ENCODE measurements at places on chromosomes 4 and X.

GRCh38 chr4:137955595-137955994 is 286.6 kb downstream of the SLC7A11 start:
- no peak for DNase-seq

GRCh38 chrX:39439906-39440798 is 638.9 kb downstream of the MID1IP1 start:
- no peak for DNase-seq

DNA sequence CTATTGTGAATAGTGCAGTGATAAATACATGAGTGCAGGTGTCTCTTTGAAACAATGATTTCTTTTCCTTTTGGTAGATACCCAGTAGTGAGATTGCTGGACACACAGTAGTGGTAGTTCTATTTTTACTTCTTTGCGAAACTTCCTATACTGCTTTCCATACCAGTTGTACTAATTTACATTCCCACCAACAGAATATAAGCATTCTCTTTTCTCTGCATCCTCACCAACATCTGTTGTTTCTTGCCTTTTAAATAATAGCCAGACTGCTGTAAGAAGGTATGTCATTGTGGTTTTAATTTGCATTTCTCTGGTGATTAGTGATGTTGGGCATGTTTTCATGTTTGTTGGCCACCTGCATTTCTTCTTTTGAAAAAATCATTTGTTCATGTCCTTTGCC is 105.9 kb downstream of the COL4A6 start:
- DNase-seq = no peak

- no peak for DNase-seq
These were observed 285.9 kb downstream of the ARHGAP10 start for GRCh38 chr4:148017801-148018200.

GRCh38 chr4:163638909-163639308 is 144.4 kb downstream of the TMA16 start:
- no peak for DNase-seq

DNA sequence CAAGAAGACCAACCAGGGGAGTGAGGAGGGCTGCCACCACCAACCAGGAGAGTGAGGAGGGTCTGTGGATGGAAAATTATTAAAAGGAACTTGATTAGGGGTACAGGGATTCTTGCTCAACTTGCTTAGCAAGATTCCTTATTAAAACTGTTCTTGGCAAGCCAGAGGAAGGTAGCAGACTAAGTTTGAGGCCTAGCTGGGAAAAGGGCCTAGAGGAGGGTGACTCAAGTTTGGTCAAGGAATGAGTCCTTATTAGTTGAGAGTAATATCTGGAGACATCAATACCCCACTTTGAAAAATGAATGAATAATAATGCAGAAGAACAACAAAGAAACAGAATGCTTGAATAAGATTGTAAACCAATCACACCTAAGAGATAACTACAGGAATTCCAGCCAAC is 612.4 kb upstream of the ZFP42 start:
- DNase-seq = no peak

GRCh38 chrX:18360867-18361266 is 6.4 kb upstream of the SCML2 start:
- DNase-seq = no peak

DNA sequence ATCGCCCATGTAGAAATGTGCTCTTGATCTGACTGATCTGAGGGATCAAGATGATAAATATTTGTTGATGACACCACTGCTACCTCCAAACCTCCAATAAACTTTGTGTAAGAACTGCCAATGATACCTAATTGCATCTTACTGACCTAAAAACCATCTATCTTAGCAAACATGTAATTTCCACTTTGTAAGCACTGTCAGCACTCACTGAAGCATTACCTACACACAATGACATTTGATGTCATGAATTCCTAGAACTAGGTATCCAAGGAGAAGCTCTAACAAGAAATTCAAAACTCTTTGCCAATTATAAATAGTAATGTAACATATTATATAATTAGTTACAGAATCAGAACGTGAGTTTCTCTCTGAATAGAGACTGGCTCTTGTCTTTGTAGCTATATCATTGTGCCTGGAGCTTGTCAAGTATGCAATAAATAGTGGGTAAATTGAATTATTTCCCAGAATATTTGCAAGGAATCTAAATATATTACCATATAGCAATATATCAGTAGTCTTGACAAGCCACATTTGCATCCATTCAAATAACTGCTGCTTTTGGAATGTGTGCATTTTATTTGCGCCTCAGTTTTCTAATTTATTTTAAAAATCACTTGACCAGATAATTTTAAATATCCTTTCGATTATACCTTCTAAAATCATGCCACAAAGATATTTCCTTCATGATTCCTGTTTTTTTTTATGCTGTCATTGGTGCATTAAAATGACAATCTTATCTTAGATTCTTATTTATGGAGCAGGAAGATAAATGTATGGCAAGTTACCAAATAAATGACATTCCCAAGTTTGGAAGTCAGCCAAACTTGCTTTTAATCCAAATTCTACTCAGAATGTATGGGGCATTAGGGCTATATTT is 232.3 kb upstream of the NEIL3 start:
- DNase-seq = no peak

DNA sequence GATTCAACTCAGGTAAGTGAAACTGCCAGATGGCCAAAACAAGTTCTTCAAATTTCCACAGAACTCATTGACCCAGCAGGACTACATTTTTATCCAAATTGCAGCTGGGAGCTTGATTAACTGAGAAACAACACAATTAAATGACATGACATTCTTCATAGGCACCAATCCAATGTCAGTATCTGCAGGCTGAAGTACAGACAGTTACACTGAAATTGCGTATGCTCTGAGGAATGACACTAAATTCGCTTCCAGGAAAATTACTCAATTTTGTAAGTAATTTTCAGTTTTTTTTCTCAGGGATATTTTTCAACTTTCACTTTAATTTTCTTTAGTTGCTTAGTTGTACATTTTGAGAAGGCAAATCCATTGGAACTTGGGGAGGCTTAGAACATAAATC is 4.5 kb downstream of the C1GALT1C1 start:
- DNase-seq = no peak

DNA sequence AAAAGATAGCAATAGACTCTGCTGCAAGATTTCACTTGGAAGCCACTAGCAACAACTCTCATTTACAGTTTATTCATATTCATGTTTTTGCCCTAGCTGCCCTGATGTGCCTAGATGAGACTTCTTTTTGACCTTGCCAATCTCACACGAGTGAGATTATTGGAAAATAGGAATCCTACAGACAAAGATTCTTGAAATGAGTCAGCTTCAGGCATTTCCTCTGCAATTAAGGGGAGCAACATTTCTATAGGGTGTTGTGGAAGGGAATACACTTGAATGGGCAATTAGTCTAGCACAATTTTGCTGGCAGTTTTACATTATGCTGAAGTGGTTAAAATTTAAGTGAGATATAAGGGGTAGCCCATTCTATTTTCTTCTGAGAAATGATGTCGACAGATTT is 217.0 kb upstream of the FAT4 start:
- no peak for DNase-seq

DNA sequence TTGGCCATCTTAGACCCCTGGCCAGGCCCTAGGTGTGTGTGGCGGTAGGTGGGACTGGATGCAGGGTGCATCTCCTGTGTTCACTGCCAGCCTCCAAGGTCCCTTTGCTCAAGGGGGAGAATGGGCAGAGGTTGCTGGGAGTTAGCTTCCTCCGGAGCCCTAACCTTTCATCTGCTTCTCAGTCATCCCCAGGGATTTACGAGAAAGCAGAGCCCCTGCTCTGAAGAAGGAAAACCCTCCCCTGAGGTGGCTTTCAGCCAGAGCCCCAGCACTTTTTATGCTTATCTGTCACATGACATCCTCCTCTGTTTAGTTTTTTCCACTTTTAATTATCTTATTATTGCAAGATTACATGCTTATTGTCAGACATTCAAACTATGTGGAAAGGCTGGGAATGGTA is 44.9 kb upstream of the DDX3X start:
- DNase-seq = no peak

GRCh38 chr4:157999723-158000122 is 173.1 kb downstream of the GASK1B start:
- no peak for DNase-seq

DNA sequence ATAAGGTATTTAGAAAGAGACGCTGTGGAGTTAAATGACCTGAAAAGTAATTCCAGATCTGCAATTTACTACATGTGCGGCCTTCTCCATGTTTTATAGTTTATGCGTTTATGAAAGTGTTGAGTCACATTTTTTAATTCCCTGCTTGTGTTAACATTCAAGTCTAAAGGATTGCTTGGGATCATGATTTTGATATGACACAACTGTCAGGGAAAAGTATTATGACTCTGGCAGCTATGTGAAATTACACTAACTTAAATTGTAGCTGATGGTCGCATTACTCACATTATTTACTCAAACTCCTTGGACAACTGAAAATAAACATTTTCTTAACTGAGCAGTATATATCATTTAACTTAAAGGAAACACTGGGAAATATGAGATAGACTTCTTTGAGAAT is 14.3 kb upstream of the GABRB1 start:
- no peak for DNase-seq

- no peak for DNase-seq
These were observed 7.7 kb upstream of the GABRE start for GRCh38 chrX:151982222-151982621.

DNA sequence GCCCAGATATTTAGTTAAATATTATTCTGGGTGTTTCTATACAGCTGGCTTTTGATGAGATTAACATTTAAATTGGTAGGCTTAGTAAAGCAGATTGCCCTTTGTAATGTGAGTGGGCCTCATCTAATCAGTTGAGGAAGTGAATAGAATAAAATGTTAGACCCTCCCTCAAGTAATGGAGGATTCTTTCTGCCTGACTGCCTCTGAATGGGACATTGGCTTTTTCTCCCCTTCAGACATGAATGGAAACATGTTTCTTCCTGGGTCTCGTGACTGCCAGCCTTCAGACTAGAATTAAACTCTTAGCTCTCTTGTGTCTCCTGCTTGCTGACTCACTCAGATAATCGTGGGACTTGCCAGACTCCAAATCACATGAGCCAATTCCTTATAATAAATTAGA is 266.7 kb downstream of the INPP4B start:
- no peak for DNase-seq

DNA sequence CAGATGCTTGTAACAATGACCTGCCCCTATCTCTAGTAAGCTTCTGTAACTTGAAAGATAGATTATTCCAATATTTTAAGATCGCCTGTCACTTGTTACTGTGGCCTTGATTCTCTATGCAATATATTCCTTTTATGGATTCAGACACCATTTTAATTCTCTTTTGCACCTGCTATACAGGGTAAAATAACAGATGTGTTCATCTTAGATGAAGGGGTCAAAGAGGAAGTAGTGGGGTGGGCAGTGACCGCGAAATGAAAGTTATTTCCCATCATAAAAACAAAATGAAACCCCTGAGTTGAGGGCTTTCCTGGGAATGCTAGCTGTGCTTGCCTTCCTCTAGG is 175.9 kb downstream of the TSPAN5 start:
- DNase-seq = no peak

DNA sequence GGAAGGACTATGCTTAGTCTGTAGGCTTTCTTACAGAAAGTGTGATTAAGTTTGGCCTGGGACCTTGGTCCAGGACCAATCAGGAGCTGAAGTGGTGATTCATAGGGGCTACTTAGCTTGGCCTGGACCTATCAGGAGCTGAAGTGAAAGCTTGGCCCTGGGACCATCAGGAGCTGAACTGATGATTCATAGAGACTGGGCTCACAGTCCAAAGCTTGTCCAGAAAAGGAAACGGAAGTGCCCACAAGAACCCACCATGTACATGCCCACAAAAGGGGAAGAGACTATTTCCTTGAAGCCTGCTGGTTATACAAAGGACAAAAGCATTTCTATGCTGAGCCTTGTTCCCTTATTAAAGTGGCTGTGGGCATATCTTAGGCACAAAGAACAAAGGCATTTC is 12.6 kb downstream of the TENT5D start:
- no peak for DNase-seq

GRCh38 chrX:101550751-101551379 is 518 bp downstream of the ARMCX1 start:
- peak; percentile 24 for DNase-seq

- no peak for DNase-seq
These were observed 111.8 kb upstream of the RAP2C start for GRCh38 chrX:132331000-132331399.

DNA sequence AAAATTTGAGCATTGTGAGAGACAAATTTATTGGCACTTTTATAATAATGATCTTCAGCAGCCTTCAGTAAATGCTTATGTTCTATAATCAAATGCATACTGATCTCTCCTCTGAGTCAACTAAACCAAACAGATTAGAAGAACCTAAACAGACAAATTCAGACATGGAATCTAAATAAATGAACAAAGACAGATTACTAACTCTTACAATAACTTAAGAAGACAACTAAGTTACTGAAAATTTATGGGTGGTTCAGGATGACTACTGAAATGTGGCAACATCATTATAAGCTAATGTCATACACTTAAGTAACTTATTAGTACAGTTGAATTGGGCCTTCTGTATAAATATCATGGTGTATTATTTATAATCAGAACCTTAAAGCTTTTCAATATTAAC is 127.3 kb downstream of the NEK1 start:
- no peak for DNase-seq

DNA sequence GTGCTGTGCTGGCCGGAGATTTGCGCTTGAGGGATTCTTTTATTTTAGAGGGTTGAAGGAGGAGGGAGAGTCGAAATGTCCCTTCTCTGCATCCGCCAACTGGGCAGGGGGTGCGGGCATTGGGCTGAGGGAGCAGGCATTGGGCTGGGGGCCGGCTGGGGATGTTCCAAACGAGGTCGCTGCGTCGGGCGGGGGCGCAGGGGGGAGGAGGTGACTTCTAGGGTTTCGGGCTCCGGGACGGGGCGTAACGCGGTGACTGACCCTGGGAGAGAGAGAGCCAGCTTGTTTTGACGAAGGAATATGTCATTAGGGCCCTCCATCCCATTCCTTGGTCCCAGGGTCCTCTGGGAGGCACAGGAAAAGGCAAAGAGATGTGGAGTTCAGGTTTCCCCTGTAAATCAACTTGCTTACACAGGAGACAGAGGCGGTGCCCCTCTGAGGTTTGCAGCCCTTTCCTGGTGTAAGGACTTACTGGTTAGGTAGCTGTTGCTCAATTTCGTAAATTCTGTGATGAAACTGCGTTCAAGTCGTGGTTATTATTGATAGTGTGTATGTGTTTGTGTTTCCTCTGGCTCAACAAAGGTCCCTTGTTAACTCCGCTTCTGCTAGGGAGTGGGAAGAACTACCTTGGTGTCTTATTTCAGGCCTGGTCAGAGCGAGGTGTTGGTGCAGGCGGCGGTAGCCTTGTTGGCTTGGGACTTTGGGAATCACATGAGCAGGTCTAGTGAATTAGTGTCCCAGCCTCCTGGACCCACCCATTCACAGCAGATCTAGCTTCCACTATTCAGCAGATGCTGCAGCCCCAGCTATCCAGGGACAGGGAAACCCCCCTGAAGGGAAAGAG is 716 bp downstream of the FHIP1A start:
- no peak for DNase-seq

DNA sequence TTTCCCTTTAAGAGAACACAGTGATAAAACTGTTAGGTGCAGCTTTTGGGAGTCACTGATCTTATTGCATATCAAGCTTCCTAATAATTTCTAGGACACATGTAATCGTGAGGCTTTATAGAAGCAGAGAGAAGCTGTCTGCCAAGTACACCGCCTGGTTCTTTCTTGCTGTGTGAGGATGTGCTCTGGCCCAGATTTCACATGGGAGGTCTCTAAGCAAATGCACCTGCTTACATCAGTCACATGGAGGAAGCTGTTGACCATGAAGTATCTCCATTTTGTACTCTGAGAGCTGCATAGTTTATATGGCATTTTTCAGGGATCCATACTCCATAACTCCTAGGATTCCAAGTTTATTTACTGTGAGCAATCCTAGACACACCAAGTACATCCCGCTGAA is 37.1 kb downstream of the RGS12 start:
- DNase-seq = no peak
